ENCODE measurements at places on chromosomes 2 and 18.

GRCh38 chr2:33144243-33144642 lies 197.5 kb downstream of the LTBP1 start:
- no peak for DNase-seq

GRCh38 chr18:49572611-49573345 lies 10.9 kb downstream of the LIPG start:
- no peak for DNase-seq

DNA sequence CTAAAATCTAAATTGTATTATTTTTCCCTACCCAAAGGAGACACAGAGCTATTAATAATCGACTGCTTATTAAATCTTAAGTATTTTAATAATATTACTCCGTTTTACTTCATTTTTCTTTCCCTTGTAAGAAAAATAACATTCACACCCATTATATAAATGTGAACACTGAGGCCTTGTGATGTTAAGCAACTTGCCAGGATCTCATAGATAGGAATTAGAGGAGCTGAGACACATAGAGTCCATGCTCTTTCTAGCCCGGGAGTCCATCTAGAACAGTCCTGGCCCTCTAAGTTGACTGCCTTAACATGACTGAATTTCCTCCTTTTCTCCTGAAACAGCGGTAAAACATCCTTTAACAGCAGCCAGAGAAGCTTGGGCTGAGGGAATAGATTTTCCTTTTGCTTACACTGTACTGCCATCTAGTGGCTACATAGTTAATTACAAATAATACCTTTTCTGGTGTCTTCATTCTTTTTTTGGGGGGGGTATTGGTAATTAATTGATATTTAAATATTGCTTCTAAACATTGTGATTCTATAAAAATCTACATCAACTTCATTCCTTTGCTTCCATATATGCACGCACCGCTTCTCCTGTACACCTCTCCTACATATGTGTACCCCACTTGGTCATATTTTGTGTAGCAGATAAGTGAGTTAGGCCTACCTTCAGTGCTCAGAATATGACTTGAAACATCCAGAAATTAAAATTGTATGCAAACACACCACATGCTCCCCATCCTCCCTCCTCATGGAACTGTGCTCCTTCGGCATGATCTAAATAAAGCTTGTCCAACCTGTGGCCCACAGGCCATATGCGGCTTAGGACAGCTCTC lies 125.8 kb upstream of the HNMT start:
- DNase-seq, result no peak

DNA sequence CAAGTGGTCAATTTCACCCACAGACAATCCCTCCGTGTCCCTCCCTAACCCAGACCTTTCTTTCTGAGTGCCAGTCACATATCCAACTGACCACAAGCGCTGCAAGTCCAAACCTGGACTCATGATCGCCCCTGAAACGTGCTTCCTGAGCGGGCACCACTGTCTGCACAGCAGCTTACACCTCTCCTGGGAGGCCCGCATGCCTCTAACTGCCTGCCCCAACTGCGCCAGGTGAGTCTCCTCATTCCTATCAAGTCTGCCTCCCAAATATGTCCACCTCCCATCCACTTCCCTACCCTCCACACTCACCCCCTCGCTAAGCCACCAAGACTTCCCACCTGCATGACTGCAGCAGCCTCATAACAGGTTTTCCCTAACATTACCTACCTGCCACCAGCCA lies 33.4 kb downstream of the COL4A4 start:
- DNase-seq, result no peak

DNA sequence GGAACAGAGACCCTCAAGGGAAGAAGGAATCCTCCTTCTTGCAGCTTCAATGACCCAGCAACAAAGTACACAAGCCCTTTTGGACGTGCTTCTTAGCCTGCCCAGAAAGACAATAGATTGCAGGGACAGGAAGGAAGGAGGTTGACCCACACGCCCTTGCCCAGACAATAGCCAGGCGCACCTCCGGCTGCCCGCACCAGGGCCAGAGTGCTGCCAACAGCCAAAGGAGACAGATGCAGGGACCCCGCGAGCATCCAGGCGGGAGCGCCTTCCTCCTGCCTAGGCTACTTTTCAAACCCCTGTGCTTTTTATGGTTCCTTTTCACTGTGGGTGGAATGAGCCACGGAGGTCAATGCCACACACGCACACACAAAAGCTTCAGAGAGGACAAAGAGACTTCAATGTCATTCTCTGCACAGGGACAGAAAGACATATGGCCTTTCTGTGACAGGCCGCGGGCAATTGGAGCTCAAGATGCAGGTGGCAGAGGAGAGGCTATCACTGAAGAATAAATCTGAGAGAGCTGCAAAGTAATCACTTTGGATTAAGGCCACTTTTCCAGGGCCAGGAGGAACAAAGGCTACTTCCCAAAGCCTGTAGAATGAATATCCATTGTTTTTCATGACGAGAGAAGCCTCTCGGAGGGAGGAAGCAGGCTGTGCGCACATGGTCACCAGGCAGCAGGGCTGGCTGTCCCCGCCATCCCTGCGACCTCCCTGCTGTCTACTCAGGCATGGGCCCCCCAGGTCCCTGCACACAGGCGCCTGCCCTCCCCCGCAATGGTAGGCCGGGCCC lies 300.6 kb downstream of the EIPR1 start:
- DNase-seq, result no peak

- DNase-seq, result no peak
These were observed 105.5 kb downstream of the NOL10 start for GRCh38 chr2:10584242-10584753.

- DNase-seq, result no peak
These were observed 38.7 kb downstream of the REEP1 start for GRCh38 chr2:86298411-86299390.

- no peak for DNase-seq
These were observed 170.3 kb downstream of the CAMKMT start for GRCh38 chr2:44532031-44532430.

GRCh38 chr2:169717691-169718063 lies 16.0 kb upstream of the KLHL23 start:
- no peak for DNase-seq

GRCh38 chr2:223725494-223725893 lies 111.9 kb downstream of the AP1S3 start:
- peak; percentile 7 for DNase-seq

DNA sequence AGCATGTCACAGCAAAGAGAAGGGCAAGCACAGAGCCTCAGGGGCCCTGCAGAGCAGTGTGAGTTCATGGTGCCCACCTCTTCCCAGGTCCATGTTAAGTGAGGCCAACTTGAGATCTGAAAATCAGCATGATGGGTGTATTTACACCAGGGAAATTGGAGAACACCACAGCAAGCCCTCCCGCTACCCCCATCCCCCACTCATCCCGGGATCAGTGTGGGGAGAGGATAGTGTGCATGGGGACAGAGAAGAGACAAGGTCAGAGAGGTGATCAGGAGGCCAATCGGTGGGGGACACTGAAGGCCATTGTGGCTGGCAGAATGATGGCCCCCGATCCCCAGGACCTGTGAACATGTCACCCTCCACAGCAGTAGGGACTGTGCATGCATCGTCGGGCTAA lies 54.7 kb downstream of the PTGR3 start:
- no peak for DNase-seq

DNA sequence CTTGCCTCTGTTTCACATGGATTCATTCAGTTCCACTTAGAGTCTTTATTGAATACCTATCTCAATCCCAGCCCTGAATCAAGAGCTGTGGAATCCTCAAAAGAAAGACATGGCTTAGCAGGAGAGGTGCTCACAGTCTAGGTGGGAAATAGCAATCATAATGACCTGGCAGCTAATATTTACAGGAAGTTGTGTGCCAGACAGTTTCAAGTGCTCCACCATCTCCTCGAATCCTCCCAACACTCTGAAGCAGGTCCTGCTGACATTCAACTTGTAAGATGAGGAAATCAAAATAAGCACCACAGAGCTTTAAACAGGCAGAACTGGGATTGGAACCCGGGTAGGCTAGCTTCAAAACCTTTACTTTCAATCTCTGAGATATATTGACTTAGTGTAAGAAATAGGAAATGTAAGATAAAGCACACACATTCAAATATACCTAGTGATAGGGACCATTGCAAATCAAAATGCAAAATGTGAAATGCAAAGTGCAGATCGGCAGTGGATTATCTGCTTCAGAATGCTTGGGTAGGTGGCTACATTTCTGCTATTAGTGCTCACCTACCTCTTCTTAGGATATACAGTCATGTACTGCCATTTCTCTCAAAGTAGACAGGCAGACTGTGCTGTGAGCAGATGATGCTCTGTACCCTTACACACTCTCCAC lies 182.0 kb downstream of the PRKCE start:
- DNase-seq, result no peak

DNA sequence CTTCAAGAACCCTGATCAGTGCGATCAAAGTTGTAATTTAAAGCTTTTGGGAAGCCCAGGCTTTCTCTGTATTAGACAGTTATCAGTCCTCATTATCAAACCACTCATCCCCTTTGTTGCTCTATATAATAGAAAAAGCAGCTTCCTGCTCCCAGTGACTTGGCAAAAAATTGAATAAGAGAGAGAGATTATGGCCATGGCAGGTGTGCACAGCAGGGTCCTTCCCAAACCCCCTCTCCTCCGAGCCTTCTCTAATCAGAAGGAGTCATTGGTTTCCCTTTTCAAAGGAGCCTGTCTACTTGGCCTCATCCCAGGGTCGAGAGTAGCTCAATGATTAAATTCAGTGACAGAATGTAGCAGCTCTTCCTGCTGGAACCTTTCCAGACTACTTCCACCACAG lies 81.5 kb downstream of the SEMA4F start:
- DNase-seq, result no peak

DNA sequence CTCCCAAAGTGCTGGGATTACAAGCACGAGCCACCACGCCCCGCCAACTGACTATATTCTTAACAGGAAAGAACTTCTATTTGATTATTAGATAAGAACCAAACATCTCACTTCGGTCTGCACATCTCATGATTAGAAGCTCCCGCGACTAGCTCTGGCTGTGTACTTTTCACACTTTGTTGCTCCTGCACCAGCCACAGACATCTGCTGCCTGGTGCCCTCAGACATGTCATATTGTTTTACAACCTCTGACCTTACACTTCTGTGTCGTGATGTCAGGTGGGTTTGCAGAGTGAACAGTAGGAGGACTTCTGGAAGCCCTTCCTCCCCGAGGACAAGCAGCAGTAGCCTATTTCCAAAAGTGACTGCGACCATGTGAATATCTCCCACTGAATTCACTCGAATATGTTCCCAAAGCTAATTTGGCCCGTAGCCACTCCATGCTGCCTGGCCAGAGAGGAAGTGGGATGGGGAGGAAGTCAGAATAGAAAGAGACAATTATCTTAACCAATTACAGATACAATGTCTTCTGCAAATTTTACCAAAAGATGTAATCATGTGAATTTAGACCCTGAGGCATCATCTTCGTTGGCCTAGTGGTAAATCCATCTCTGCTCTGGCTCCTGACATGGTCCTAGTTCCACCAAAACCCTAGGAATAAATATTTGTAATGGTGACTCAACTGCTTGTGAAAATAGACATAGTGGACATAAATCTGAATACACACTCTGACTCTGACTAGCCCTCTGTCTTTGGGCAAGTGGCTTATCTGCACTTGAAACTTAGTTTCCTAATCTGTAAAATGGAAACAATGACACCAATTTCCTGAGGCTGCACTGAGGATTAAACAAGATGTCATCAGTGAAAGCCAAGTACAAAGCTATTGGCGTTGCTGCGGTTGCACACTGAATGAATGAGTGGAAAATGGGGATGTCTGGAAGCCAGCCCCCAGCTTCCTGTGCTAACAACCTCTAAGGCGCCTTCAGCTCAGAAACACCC lies 406.1 kb downstream of the LRATD1 start:
- no peak for DNase-seq

GRCh38 chr18:61998335-61998734 lies 105.5 kb upstream of the RNF152 start:
- DNase-seq, result no peak

DNA sequence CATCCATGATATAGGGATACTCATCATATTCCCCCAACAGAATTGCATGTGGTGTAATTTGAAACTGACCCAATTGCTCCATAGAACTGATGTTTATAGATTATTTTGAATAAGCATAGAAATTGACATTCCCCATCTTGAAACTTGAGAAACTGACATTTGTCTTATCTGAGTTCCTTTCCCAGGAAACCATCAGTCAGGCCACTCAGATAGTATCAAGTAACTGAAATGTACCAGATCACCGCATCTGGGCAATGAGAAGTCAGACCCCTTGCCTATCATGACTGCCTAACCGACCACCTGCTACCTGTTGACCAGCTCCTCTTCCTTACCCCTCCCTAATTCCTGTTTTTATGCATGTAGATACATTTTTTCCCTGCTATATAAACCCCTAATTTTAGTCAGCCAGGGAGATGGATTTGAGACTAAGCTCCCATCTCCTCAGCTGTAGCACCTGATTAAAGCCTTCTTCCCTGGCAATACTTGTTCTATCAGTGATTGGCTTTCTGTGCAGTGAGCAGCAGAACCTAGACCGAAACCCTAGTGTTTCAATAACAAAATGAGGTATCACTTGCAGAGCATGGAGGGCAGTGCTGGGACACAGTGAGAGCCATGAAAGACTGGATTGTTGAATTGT lies 274.5 kb downstream of the LPIN1 start:
- DNase-seq, result no peak

DNA sequence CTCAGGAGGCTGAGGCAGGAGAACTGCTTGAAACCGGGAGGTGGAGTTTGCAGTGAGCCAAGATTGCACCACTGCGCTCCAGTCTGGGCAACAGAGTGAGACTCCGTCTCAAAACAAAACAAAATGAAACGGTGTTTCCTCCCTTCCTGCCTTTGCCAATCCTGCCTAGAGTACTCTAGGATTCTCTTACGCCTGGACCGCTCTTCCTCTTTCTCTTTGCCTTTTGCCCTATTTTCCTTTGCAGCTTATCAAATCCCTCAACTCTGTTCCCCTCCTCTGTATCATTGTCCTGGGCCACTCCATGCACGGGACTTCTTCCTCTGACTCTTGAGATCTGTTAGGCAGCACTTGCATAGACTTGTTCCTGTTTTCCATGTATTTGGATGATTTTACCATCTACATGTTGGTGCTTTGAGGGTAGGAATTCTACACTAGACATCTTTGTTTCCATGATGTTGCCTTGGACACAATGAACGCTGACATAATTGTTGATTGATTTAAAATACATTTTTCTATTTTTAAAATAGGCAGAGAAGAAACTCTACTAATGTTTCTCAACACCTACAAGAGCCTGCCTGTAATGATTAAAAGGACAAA lies 24.8 kb upstream of the ACYP2 start:
- DNase-seq, result no peak

GRCh38 chr18:48412339-48412929 lies 3.3 kb upstream of the ZBTB7C start:
- no peak for DNase-seq

DNA sequence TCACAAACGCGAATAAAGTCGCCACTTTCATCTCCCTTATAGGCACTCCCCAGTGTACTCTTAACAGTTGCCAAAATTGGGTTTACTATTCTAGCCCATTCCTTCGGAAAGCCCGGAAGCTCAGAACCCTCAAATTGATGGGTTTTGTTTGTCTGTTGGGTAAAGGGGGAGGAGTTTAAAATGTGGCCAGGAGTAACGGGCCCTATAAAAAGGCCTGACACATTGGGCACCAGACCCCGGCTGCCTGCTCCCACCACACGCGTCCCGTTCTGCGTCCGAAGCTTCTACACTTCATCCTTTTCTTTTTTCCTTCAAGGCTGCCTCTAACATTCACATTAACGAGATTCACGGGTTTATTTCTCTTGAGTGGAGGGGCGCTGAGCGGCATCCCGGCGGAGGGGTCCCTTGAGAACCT lies 837 bp downstream of the NHEJ1 start:
- no peak for DNase-seq

GRCh38 chr2:222485367-222486211 lies 61.2 kb downstream of the SGPP2 start:
- no peak for DNase-seq
